D341Med (cell line): ENCODE measurements at places on chromosomes 1 and 21.

DNA sequence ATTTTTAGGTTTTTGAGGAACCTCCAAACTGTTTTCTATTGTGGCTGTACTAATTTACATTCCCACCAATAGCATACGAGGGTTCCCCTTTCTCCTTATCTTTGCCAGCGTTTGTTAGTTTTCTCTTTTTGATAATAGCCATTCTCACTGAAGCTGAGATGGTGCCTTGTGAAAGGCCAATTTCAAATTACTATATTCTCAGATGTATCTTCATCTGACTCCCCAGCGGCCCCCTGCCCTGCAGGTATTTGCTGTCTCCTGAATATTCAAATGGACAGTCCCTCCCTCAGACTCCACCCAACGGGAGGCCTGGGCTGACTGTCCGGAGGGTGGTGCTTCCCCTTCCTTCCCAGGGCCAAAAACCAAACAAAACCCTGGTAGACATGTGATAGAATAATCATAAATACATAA, 33.5 kb upstream of the TARBP1 start:
- DNase-seq: no peak

DNA sequence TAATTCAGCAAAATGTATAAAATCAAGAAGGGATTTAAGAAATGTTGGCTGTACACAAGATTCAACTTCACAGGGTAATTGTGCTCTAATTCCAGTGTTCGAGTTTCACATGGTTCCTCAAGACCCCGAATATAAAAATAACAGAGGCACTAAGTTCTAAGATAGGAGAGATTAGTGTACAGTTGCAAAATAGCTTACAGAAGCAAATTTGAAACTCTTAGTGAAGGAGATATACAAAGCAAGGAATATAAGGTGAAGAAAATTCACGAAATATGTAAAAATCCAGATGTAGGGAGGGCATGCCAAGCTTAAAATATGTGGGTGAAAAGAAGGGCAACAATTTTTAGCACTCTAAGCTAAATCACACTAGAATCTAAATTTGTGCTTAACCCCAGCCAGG, 29.4 kb downstream of the TOR1AIP2 start:
- DNase-seq: no peak

- no peak for DNase-seq
Observed at GRCh38 chr21:29434081-29434480, 135.4 kb downstream of the BACH1 start.

DNA sequence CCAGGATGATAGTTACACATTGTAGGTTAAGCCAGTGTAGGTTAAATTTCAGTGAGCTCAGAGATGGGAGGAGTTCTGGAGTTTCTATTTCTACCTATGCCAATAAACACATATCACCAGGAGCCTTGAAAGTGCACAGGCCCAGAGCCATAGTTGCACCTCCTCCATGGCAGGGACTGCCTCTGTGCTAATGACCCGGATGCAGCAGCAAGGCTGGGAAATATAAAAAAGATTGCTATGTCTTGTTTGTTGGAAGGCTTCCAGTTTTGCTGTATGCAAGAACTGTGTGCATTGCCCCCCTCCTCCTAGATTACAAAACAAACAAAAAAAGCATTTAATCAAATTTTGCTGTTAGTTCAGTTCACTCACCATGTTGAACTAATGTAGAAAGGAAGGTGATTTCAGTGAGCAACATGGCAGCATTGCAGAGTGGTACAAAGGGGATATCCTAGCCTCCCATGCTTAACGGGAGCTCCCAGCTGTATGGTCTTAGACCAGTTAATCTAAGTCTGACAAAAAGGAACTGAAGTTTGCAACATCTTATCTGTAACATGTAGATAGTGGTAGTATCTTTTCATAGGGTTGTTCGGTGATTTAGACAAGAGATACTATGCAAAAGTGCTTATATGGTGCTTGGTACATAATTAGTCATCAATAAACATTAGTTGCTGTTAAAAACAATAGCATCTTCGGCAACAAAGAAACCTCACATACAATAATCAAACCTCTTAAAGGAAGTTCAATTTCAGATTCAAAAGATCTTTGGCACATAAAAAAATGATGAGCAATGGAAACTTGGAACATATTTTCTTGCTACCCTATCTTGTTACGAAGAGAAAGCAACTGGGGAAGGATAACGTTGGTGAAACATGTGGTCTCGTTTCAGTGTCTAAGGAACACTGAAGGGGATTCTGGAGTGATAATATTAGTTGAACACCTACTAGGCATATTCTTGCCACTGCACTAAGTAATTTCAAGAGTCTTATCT, 309.5 kb downstream of the ASTN1 start:
- no peak for DNase-seq

GRCh38 chr1:3483380-3483779, 28.9 kb downstream of the ARHGEF16 start:
- no peak for DNase-seq

- DNase-seq: no peak
Observed at GRCh38 chr1:71400050-71400449, 319.2 kb upstream of the ZRANB2 start.

GRCh38 chr1:54624466-54625464, 1.4 kb upstream of the FAM151A start:
- no peak for DNase-seq

GRCh38 chr1:198656500-198656932, 17.7 kb downstream of the PTPRC start:
- DNase-seq: no peak

DNA sequence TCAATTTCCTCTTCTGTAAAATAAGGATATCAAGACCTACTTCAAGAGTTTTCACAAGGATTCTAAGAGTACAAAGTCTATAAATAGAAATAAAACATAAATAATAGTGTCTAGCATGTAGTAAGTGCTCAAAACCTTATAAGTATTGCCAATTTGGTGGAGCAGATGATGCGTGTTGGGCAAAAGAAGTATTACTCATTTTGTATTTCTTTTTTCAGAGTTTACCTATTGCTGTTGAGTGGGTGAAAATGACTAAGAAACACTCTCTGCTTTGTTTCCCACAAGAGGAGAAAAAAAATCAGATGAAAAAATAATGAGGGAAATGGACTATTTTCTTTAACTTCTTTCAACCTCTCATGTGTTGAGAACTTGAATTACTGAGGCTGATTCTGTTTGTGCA, 103.3 kb upstream of the KCNK2 start:
- DNase-seq: no peak

DNA sequence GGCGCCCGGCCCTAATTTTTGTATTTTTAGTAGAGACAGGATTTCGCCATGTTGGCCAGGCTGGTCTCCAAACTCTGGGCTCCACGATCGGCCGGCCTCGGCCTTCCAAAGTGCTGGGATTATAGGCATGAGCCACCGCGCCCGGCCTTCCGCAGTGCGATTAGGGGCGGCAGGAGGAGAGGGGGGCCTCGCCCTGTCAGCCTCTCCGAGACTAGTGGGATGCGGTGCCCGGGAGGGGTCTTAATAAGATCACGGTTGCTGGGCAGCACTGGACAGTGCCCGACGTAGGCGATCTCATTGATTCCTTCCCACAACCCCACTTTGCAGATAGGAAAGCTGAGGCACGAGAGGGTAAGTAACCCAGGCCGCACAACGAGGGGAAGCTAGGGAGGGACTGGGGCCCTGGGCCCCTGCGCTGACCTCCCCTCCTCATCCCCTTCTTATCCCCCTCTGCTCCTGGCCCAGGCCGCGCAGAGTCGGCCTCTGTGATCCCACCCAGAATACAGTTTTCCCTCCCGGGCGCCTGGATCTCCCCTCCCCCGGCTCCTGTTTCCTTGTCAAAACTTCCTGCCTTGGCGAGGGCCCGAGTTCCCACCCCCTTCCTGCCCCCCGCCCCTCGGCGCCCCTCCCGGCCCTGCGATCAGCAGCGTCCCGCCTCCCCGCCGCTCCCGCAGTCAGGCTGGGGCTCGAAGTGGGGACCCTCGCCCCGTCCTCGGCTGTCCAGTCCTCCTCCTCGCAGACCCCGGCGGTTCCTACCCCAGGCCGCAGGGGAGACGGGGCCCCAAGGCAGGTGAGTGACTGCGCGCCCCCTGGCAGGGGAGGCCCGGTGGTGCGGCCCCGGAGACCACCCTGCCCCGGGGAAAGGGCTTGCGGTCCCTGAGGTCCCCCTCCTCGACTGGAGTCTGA, at the start of gene PEAR1:
Gene PEAR1 (plus strand): TSS at position 671 of the 906 bp plus-strand sequence. CDS start 10,209 bp downstream, outside the sequence.
- no peak for DNase-seq

GRCh38 chr1:34663031-34663430, 91.8 kb upstream of the GJB5 start:
- no peak for DNase-seq

- DNase-seq: no peak
Observed at GRCh38 chr1:150257624-150258585, at the start of gene CA14. TSS of gene CA14 (plus strand) at chr1:150257774. CDS start at chr1:150258129, 355 bp downstream.

- no peak for DNase-seq
Observed at GRCh38 chr21:28332796-28333195, 659.9 kb downstream of the LTN1 start.

- DNase-seq: no peak
Observed at GRCh38 chr1:42114229-42114628, 39.0 kb upstream of the GUCA2B start.

- DNase-seq: no peak
Observed at GRCh38 chr1:208100906-208101305, 143.3 kb downstream of the PLXNA2 start.

- no peak for DNase-seq
Observed at GRCh38 chr1:182259968-182260367, 131.6 kb downstream of the GLUL start.

DNA sequence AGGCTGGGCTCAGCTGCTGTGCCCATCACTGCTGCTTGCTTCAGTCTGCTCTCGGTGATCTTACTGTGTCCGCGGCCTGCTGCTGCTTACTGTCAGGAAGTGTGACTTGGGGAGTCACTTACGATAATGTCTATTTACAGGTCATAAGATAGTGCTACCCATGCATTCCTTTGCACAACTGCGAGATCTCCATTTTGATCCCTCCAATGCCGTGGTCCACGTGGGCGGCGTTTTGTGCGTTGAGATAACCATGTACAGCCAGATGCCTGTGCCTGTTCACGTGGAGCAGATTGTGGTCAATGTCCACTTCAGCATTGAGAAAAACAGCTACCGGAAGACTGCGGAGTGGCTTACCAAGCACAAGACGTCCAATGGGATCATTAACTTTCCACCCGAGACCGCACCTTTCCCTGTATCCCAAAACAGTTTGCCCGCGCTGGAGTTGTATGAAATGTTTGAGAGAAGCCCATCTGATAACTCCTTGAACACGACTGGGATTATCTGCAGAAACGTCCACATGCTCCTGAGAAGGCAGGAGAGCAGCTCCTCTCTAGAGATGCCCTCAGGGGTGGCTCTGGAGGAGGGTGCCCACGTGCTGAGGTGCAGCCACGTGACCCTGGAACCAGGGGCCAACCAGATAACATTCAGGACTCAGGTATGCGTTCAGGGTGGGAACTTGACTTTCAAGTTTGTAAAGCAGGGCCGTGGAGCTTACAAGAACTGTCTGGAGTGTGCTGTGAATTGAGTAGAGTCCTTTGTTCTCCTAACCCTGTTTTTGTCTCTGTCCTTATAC, 24.4 kb upstream of the PWP2 start:
- no peak for DNase-seq

DNA sequence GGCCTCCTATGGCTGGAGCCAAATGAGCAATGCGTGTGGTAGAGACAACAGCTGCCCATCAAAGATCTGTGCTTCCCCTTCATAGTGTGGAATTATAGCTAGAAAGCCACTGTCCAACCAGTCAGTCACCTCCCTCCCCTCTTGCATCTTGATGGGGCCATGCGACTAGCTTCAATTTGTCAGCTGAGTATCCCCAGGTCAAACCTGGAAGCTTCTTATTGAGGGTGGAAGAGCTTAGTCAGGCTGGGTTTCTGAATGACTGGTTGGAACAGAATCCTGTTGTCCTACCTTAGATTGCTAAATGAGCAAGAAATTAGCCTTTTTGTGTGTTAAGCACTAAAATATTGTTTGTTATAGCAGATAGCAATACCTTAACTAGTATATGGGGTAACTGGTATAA, 625.4 kb downstream of the PTPRC start:
- no peak for DNase-seq

GRCh38 chr1:117732065-117732797, 126.4 kb downstream of the TENT5C start:
- DNase-seq: no peak

DNA sequence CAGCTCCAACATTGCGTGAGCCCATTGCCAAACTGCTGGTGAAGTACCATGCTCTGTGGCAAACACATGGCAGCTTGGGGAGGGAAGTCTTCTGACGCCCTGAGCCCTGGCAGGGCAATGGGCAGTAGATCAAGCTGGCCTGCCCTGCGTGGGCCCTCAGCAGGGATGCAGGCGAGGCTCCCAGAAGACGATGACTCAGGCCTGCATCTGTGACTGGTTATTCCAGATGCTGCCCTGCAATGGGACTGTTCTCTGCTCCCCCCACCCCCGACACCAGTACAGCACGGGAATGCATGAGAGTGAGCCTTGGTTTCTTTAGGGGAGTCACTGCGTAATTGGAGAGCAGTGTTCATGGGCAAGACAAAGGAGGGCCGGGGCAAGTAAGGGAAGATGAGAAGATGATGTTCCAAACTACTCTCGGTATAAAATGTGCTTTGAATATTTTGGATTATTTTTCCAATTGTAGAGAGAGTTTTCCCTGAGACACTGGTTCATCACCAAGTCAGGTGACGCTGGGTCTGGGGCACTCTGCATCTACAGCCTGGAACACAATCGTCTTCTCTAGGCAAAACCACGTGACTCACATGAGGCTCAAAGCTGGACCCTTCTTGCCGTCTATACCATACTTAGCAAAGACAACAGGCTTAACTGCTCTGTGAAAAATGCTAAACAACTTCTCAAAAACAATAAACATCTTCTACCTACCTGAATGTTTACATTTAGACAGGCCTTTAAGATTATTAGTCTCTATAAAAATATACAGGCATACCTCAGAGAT, 9.0 kb upstream of the C1orf198 start:
- no peak for DNase-seq

DNA sequence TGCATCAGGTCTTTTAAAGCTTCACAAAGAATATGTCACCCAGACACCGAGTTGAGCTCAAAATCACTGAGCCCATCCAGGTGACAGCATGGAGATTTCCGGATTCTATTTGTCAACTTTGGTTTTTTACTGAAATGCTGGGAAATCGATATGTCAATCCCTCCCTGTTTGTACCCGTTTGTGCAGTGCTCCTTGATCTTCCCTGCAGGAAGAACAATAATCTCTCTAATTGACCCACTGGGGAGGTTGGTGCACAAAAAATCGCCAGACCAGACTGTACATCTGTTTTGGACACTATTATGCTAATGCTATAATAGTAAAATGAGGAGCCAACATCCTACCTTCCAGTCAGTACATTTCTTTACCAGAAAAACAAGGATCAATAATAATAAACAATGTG, 1.8 kb downstream of the BARHL2 start:
- no peak for DNase-seq

- DNase-seq: no peak
Observed at GRCh38 chr21:44532712-44533111, 7.3 kb downstream of the KRTAP10-1 start.

DNA sequence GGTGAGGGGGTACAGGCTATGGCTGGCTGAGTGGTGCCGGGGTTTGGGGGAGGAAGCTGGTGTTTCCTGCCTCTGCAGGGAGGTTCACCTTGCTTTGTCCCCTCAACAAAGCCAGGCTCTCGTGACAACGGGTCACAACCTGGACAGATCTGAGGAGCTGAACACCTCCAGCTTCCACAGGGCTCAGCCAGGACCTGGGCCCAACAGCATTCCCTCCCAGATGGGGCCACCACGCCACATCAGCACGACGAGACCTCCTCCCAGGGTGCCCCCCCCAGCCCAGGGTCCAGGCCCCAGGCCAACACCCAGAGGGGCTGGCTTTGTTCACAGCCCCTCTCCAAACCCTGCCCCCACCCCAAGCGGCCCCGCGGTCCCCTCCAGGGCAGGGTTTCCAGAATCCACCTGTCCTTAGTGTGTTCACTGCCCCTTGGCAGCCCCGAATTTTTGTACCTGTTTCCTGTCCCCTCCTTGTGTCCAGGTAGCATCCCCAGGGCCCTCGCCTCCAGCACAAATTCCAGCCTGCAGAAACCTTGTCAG, 34.7 kb downstream of the UBE2G2 start:
- no peak for DNase-seq
